Spinal cord (tissue), 10 donors: ENCODE measurements at places on chromosomes 5 and 9.

- DNase-seq = no peak
These were observed 108.5 kb upstream of the PTPRD start for GRCh38 chr9:10721301-10721700.

GRCh38 chr5:173868096-173868880, 19.9 kb upstream of the CPEB4 start:
- no peak for DNase-seq

DNA sequence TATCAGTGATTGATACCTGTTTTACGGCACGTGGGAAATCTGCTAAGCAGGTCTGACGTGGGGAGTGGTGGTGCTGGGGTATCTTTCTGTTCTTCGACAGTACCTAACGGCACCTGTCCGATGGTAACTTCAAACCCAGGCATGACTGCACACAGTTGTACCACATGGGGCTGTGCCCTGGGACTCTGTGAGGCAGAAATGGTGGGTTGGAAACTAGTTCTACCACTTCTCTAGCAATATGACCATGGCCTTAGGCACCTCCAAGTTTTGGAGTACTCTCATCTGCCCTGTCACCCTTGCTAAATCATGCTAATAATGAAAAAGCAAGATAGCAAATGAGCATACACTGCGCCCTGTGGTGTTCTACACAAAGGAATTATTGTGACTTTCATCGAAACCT, 30.9 kb downstream of the EPB41L4B start:
- DNase-seq = no peak

GRCh38 chr9:107888773-107889227, 399.2 kb upstream of the KLF4 start:
- no peak for DNase-seq

DNA sequence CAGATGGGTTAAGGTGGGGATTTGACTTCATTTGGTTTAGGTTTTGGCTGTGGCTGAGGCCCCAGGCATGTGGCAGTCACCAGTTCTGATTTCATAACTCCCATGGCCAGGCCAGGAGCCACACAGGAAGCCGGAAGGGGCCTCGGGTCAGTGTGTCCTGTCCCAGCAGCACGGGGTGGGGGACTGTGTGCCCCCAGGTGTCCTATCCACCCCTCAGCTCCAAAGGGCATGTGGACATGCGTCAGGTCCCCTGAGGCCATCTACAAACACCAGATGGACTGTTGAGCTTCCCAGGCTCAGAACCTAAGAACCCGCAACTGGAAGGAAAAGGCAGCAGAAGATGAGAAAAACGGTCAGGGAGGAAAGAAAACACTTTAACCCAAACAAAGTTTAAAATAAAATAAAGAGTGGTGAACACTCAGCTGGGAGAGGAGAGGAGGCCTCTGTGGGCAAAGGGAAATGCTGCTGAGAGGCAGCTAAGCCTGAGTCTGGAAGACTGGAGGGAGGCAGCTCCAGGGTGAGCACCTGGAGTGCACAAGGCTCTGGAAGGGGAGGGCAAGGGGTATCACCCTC, 260.8 kb downstream of the AUH start:
- no peak for DNase-seq

GRCh38 chr5:72290356-72291133, 29.5 kb downstream of the MRPS27 start:
- DNase-seq = no peak

DNA sequence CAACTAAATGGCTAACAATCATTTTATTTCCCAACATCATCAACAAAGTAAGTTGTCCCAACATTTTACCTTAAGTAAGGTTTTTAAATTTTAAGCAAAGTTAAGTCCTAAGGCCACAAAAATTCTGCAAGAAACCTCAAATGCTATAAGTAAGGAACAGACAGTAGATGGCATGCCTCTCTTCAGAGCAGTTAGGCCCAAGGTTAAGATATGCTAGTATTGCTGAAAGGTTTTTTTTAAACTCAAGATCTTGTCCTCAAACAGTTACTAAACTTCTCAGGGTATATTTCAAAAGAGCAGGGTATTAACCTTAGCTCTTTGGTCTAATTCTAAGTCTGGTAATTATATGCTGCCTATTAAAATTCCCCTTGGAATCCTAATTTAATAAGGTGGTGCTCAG, 35.1 kb downstream of the PJA2 start:
- DNase-seq = no peak

DNA sequence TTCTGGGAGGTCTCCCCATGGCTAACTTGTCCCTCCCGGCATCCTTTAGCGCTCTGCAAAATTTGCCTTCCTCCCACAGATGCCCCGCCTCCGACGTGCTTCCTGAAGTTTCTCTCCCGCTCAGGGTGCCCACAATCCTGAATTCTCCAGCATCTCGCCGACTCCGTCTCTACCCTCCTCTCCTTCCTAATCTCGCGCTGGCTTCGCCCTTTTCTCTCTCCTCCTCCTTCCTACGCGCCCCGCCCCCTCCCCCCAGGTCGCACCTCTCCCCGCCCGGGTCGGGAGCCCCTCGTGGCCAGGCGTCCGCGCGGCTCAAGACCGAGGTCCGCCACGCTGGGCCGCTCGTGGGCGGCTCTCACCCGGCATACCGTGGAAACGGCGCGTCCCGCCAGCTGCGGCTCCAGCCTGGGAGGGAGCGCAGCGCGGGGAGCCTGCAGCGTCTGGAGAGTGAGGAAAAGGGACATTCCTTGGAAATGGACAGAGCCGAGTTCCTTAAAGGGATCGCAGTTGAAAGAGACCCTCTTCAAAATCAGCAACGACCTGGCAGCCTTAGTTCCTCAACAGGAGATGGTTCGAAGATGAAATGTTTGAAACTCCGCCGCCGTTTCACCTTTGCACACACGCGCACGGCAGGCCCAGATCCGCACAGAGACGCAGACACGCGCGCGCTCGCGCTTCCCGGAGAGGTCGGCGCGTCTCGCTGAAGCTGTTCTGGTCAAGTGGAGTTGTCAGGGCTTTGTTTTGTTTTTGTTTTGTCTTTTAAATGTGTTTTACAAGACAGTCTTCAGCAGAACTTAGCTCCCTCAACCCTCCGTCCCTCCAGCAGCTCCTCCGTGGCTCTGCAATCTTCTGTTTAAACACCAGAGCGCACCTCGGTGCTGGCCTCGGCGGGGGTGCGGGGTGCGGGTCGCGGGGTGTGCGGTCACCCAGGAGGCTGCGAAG, 5.0 kb upstream of the IRX2 start:
- DNase-seq = no peak

DNA sequence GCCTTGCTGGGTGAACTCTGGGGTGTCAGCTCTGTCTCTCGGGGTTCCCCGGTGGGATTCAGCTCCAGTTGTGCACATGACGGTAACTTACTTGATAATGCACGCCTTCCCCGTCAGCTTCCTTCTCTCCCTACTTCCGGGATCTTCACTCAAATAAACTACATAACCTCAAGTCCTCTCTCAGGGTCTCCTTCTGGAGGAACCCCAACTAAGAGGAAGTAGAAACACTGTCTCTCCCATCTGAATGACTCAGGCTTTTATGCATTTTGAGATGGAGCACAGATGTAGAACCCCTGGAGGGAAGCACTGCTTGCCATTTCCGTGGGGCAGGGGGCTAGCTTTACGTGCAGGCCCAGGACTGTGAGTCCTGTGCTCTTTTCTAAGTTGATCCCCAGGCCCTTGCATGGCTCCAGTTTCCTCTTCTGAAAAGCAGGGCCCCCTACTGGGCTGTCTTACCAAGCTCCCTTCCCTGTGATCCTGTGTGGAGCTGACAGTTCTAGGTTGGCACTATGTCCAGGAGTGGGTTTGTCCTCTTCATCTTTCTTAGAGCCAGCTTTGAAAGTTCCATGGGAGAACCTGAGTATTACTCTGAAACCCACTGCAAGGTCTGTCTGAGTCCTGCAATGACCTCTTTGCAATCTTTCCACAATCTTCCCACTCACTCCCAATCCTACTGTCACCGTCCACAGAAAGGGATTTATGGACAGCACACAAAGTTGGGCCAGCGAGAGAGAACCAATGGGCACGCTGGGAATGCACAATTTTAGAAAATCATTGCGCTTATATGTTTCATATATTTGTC, 17.7 kb downstream of the S1PR3 start:
- DNase-seq = peak; percentile 13

DNA sequence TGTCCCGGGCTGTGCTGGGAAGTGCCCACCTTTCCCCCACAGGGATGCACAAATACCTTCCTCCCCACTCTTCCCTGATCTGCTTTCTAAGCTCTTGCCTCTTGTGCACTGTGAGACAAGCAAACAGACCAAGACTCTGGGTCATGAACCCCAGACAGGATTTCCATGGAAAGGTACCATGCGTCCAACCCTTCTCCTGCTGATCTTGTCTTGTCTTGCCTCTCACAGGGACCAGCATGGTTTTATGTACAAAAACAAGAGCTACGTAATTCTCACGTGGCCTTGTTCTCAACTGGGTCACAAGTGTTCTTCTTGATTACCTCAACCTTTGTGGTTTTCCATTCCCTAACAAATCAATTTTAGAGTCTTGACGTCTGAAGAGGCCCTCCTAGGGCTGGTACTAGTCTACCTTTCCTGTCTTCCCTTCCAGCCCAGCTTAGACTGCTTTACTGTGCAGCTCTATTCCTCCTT, 176.5 kb upstream of the MAP3K1 start:
- no peak for DNase-seq

- DNase-seq = no peak
These were observed 85.4 kb downstream of the PCSK1 start for GRCh38 chr5:96347502-96348292.

- DNase-seq = no peak
These were observed 234.4 kb upstream of the GAS1 start for GRCh38 chr9:87181670-87182069.

DNA sequence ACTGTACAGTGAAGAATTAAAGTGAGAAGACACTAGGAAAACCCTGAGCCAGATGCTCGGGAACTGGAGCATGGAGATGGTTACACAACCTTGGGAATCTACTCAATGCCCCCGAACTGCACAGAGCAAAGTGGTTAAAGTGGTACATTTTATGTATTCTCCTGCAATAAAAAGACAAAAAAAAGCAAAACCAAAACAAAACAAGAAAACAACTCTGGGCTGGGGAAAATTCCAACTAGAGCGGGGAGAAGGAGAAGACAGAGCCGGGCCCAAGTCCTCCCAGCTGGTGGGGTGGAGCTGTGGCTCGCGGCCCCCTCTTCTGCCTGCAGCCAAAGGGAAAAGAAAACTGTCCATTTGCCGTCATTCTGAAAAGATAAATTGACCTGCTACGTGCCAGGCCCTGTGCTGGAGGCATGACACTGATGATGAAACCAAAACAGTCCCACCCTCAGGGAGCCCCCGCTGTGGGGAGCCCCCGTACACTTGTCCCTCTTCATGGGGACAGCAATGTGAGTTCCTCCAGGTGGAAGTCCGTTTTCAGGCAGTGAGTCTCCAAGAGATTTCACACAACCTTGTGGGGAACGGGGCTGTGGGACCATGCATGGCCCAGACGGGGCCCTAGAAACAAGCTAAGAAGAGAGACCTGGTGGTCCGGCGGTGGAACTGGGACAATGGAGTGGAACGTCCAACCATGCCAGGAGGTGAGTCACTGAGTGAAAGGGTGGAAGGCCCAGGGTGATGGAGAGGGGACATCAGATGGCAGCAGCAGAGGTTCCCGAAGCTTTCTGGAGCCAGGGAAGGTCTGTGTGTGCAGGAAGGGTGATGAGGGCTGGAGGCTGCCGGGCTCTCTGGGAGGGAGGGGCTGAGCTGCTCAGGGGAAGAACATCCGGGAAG, 114.8 kb upstream of the COL5A1 start:
- DNase-seq = no peak

- DNase-seq = no peak
These were observed 10.9 kb downstream of the RALGDS start for GRCh38 chr9:133109931-133110650.

GRCh38 chr9:75866273-75866871, 24.1 kb upstream of the PCSK5 start:
- DNase-seq = peak; percentile 81

GRCh38 chr9:117239428-117239827, 175.4 kb downstream of the ASTN2 start:
- no peak for DNase-seq

DNA sequence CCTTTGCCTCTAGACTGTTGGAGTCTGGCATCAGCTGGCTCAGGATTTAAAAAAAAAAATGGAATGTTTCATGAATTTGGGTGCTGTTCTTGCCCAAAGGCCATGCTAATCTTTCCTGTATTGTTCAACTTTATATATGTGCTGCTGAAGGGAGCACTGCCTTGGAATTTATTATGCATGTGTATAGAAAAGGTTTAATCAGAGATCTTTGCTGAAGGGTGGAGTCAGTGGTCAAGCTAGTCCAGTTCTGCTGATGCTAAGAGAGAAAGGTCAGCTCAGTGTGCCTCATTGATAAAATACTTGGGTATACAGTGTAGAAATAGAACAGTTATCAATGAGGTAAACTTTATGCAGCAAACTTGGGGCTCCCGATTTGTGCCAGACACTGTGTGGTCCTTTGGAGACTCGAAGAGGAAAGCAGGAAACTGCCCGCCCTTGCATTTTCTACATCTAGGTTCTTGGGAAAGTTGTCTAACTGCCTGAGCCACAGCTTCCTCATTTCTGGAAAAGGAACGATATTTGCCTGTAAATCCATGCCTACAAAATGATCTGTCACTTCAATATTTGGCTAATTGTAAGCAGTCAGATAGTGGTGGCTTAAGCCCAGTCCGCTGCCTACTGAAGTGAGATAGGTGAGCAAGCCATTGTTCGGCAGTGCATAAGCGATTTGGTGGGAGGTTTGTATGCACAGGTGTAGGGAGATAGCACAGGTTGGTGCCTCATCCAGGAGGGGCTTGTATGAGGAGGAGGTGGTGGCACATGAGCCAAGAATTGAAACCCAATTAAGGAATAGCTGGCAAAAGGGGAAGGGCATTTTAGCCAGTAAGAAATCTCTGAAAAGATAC, 29.2 kb upstream of the GTF2H2C start:
- DNase-seq = no peak

GRCh38 chr9:129225815-129226214, 47.8 kb upstream of the IER5L start:
- no peak for DNase-seq

GRCh38 chr5:134758504-134759341, at the start of gene DDX46:
Gene DDX46, plus strand, starts transcription at chr5:134758779. Its CDS starts 160 bp downstream, at chr5:134758939.
- peak; percentile 83 for DNase-seq

DNA sequence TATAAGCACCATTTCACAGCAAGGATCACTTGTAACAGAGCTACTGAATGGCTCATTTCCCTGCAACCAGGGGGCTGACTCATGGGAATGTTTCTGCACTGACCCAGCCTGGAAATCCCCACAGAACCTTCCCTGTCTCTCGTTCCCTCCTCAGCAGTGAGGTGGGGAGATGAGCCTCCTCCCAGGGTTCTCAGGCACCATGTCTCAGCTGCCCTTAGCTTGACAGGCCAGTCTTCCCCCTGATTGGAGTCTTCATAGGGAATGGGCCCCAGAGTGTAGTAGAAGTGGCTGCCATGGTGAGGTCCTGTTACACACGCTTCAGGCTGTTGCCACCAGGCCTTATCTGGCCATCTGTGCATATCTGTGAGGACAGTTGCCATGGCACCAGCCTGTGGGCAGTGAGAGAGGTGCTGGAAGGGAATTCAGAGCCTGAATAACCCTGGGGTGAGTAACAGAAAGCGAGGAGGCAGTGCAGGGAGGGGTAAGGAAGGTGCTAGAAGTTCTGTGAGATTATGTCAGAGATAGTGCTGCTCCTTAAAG, 324.4 kb downstream of the ENC1 start:
- DNase-seq = no peak

- DNase-seq = no peak
These were observed 102.2 kb upstream of the PRR16 start for GRCh38 chr5:120361941-120362340.

GRCh38 chr5:103472265-103472664, 90.3 kb downstream of the NUDT12 start:
- DNase-seq = no peak
